Inflammatory macrophage (primary cell): ENCODE measurements at places on chromosomes 2 and 18.
A peak's percentile ranks its signal among the peaks of the same experiment; 100 is the strongest.

- DNase-seq, result no peak
These were observed 8.0 kb downstream of the ZNF396 start for GRCh38 chr18:35369126-35369525.

GRCh38 chr2:70121627-70122372, 34.5 kb downstream of the PCBP1 start:
- DNase-seq, result no peak

- DNase-seq, result no peak
These were observed 164.6 kb downstream of the TMEM247 start for GRCh38 chr2:46643951-46644350.

- DNase-seq, result no peak
These were observed 32.9 kb downstream of the CD28 start for GRCh38 chr2:203739351-203739750.

GRCh38 chr2:31223026-31223425, 5.7 kb upstream of the CAPN14 start:
- DNase-seq, result no peak

- DNase-seq, result no peak
These were observed 26.0 kb downstream of the ABCB11 start for GRCh38 chr2:169005080-169005598.

DNA sequence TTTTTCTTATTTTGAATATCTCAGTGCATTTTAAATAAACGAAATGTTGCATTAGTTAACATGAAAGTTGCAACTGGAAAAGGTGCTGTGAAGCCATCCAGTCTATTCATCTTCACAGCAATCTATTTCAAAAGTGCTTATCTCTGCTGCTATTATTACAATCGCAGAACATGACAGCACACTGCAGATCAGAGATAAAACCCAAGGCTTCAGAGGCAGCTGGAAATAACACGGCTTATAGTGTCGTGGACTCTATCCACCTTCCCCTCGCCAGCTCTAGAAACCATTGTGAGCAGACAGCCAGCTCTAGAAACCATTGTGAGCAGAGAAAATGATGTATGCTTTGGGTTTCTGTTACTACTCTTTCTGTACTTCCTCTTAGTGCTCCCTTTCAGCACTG, 1140.8 kb upstream of the CELF4 start:
- no peak for DNase-seq

DNA sequence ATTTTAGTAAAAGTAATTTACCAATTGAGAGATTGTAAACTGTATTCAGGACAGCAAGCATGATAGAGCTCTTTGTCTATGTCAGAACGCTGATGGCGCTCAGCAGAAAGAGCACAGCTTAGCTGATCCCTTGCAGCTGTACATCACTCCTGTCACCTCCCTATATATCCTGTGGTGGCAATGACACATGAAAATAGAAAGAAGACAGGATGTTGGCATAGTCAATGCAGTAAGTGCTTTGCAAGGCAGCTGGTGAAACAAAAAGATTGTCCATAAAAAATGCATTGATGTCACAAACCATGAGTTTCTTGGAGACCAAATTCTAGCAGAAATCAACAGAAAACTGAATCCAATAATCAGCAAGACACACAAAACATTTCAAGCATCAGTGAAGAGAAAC, 221.5 kb downstream of the RIT2 start:
- no peak for DNase-seq

DNA sequence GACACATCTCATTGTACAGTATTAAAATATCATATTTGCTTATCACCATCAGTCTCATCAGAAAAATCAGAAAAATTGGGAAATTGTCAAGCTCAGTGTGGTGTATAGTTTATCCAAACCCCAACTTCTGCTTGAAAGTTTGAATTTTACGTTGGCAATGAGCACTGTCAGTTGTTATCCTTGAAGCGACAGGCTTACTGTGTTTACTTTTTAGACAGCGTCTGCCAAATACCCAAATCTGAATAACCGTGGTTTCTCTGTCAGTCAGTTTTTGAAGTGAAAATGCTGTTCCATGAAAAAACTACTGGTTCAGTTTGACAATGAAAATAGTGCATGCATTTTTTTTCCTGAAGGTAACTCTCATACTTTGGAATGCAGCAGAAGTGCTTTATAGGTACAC, 70.2 kb downstream of the PARD3B start:
- DNase-seq, result no peak

GRCh38 chr2:105573490-105573889, 171.2 kb upstream of the NCK2 start:
- no peak for DNase-seq

- DNase-seq, result no peak
These were observed 742 bp downstream of the PXDN start for GRCh38 chr2:1743396-1744150.

DNA sequence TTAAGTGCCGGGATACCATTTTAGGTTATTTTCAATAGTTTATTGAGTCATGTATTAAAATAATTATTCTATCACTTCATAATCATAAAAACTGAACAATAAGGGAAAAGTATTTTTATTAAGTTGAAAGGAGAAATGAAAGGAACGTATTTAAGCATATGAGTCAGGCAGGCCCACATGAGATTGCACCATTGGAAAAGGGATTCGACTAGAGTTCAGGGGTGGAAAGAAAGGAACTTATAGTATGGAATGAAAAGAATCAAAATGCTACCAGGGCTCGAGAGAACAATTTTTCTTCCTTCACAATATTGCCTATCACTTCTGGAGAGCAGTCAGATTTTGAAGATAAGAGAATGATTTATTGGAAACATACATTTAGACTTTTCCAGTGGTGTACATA, 516.5 kb upstream of the NETO1 start:
- no peak for DNase-seq

GRCh38 chr2:156430236-156430979, 5.8 kb upstream of the GPD2 start:
- peak; percentile 15 for DNase-seq

- DNase-seq, result no peak
These were observed 278.2 kb upstream of the LRRTM4 start for GRCh38 chr2:77800410-77800809.

DNA sequence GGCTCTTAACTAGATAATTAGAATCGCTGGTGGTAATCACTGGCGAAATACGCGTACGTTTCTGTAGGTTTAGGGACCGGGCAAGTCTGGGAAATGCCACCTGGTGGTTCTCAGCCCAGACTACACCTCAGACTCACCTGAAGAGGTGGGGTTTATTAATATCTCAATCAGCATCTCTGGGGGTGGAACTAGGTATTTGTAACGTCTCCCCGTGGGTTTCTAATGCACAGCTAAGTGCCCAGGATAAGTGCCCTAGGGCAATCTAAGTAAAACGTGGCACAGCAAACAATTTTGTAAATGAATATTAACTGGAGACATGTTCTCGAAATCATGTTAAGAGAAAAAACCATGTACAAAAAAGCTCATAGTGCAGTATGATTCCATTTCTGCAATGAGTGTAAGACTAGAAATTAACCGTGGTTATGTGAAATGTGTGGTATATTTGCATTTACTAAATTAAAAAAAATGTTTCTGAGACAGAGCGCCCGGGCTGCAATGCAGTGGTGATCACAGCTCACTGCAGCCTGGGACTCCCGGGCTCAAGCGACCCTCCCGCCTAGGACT, 760 bp upstream of the CNOT11 start:
- no peak for DNase-seq

GRCh38 chr18:62583376-62583775, 60.6 kb downstream of the ZCCHC2 start:
- no peak for DNase-seq

DNA sequence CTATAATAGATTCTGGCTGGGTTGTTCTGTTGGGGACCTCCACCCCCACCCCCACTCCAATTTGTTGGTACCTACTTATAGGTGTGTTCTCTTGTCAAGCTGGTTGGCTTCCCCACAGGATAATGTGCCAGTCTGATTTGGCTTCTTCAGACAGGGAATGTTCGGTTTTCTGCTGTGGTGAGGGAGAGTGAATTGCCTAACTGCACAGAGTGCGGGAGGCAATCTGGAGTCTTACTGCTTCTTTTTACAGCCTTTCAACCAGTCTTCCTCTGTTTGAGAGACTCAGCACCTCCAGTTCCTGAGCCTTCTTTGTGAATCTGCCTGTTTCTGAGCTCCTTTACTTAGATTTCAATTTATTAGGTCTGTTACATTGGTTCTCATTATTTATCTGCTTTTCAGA, 27.4 kb upstream of the SNORC start:
- DNase-seq, result peak; percentile 45

GRCh38 chr2:180124273-180125139, 117.4 kb upstream of the CWC22 start:
- DNase-seq, result peak; percentile 40

- DNase-seq, result no peak
These were observed 105.9 kb upstream of the CELF4 start for GRCh38 chr18:37671530-37671929.

GRCh38 chr2:82340578-82341053, 2036.1 kb upstream of the LRRTM1 start:
- no peak for DNase-seq

DNA sequence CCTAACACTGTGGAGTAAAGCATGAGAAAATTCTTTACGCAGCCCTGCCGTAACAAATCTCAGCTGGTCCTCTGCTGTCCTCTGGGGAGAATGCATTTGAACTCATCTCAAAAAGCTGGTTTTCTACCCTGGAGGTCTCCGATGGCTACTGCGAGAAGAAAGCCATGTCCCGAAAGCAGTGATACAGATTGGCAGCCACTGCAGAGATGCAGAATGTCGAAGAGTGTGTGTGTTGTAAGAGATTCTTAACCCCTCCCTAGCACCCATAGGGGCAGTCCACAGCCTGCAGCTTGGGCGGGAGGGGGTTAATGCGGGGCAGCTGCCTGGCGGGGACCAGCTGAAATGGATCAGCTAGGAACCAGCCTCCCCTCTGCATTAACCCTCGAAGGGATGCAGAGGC, 235.9 kb downstream of the ZNF516 start:
- DNase-seq, result no peak

DNA sequence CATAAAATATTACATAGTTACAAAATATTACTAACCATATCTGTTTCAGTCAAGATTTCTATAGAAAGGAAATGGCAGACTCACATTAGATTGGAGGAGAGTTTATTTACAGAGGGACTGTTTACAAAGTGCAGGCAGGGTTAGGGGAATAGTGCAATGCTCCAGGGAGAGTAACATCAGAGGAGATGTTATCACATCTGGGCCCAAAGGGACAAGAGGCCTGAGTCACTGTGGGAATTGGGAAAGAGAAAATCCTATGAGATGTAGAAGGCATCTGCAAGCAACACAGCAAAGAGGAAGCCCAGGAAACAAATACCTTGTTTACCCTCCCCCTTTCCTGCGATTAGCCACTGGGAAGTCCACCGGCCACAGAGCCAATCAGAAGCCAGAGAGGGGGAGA, 227.3 kb upstream of the TANK start:
- DNase-seq, result no peak

DNA sequence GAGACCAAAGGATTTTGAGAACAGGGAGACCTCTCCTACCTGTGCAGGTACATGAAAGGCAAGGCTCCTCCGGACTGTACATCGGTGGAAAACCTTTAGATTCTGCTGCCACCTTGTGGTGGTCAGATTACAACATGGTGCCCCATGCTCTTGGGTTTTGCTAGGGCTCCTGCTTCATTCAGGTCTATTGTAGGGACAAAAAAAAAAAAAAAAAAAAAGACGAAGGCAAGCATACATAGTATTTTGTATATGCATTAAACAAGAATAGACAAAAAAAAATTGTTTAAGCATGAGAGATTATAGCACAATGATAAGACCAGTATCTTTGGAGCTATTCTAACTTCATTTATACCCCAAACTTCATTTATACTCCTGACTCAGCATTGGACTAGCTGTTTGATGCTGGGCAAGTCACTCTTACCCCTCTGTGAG, 27.4 kb upstream of the SPR start:
- peak; percentile 31 for DNase-seq

GRCh38 chr18:42048158-42048557, 93.1 kb downstream of the PIK3C3 start:
- DNase-seq, result peak; percentile 52

- no peak for DNase-seq
These were observed 892 bp downstream of the CELF4 start for GRCh38 chr18:37564711-37565100.

GRCh38 chr18:46343931-46344372, 239.8 kb downstream of the HAUS1 start:
- DNase-seq, result peak; percentile 62

DNA sequence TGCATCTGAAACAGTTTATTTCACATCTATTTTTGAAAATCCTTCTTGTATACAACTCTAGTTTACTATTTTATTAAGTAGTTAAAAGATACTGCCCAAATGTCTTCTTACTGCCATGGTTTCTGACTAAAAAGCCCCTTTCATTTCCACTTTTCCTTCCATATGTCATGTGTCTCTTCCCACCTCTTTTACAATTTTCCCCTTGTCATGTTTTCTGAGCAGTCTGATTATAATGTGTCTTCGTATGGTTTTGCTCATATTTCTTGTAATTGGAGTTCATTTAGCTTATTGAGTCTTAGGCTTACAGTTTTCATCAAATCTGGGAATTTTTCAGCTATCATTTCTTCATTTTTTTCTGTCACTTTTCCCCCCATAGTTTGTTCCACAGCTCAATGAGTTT, 813.9 kb upstream of the GYPC start:
- DNase-seq, result no peak
